Activated CD4-positive, alpha-beta T cell treated with anti-CD3 and anti-CD28 coated beads for 48 hours (primary cell): ENCODE measurements at places on chromosomes 16 and 17.

DNA sequence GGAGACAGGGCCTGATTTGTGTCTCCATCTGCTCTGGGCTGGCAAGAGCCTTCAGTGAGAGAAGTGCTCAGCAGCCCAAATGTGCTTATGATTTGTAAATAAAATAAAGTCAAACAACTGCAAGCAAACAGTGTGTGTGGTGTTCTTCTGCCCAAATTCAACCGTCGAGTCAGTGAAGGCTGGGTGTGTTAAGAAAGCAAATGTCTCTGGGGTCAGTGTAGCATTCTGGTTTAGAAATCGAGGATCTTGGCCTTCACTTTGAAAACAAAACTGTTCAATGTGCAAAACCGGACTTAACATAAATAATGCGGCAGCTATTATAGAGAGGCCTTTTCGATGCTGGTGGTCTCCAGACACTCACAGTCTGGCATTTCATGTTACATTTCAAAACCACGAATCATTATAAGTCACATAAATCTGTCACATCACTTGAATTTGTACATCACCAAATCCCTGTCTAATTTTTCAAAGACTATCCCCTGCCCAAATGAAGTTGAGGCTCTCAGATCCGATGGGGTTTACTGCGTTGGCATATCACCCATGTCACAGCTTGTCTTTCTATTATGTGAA lies 158.6 kb upstream of the MYOCD start:
- DNase-seq: no peak

GRCh38 chr17:17561408-17562145 lies 29.9 kb downstream of the PEMT start:
- DNase-seq: no peak

GRCh38 chr16:49278944-49279725 lies 2.5 kb downstream of the CBLN1 start:
- no peak for DNase-seq

DNA sequence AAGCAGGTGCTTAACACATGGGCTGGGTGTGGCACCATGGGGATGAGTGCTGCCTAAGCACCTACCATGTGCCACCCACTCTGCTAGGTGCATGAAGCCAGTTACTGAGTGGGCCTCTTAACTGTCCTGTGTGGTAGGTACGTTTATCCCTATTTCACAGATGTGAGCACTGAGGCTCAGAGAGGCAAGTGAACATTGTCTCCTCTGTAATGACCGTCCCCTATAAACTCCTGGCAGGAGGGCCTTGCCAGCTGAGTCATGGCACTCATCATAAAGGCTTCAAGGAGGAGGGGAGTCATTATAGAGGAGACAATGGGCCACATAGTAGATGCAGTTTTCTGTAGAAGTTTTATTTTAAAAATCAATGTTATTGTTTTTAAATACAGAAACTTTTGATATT lies 79.1 kb downstream of the RAB11FIP4 start:
- no peak for DNase-seq

DNA sequence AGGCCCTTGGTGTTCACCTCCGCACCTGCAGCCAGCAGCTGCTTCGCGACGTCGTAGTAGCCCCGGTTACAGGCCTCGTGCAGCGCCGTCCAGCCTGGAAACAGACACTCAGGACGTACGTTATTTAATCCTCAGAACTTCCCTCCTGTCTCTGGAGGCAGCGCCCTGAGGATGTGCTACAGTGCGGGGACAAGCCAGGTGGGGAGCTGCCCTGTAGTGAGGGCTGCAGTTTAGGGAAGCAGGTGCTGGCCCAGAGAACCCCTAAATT lies 71.0 kb downstream of the ZNF778 start:
- DNase-seq: no peak

- DNase-seq: no peak
These were observed 80.0 kb downstream of the USP32 start for GRCh38 chr17:60311936-60312335.
